Frontal cortex (tissue), 4 donors: ENCODE measurements at places on chromosomes 6 and 20.

DNA sequence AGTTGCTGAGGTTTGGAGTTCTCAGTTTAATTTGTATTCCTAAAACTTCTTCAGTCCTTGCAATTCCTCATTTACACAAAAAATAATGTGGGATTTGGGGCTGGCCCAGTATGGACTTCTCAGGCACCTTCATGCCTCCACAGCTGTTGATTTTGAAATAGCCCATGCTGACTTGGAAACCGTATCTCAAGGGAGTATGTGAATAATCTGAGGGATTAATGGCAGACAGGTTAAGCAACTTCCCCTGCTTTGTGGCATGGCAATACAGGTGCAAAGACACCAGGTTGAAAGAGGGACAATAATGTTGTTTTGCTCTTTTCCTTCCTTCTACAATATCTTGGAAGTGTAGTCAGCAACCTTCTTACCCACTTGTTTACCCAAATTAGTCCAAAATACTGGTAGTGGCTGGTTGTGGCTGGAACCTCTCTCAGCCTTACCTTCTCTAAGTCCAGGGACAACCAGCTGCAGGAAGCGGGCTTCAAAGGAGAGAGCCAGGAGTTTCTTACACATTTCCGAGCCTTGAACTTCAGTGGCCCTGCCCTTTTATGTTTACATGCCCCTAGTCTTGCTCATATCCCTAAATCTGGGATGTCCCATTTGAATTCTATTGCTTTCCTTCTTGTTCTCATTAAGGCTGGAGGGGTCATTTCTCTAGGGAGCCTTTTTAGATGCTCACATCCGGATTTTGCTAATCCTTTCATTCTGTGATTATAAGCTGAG lies 44.1 kb upstream of the ADGRF1 start:
- no peak for DNase-seq

DNA sequence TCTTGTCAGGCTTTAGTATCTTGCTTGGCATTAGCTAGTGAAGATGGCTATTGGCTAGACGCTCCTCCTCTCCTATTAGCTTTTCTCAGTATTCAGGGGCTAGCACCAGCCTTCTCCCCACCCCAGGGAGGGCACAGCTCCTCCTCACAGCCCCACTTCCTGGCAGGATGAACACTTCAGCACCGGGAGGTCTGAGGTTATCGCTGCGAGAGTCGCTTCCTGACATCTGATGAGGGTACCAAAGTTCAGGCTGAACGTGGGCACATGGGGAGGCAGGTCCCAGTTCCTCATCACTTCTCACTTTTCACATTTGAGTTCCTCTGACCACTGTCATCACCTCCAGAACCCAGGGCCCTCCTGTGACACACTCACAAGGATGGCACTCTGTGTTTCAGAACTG lies 66.6 kb downstream of the LAMA4 start:
- DNase-seq, result no peak

DNA sequence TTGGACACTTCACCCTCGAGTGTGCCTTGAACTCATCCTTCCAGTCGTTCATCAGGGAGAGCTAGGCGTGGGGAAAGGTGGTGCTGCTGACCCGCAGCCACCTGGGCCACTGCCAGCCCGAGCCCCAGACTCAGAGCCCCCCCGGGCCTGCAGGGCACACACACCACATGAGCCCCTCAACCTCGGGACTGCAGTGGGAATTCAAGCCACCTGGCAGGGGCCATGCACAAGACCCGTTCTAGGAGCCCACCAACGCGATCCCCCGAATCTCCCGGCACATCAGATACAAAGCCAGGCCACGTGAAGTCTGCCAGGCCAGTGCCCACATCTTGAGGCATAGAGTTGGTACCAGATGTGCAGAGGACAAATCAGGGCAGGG lies 2.8 kb downstream of the ZNF512B start:
- no peak for DNase-seq

- DNase-seq, result no peak
Observed at GRCh38 chr6:82066991-82067411, 180.5 kb downstream of the IBTK start.

GRCh38 chr6:8760951-8761350 lies 325.6 kb upstream of the SLC35B3 start:
- no peak for DNase-seq

GRCh38 chr6:69022993-69023392 lies 387.9 kb downstream of the ADGRB3 start:
- DNase-seq, result no peak

- no peak for DNase-seq
Observed at GRCh38 chr6:138440758-138441357, 36.8 kb downstream of the HEBP2 start.

DNA sequence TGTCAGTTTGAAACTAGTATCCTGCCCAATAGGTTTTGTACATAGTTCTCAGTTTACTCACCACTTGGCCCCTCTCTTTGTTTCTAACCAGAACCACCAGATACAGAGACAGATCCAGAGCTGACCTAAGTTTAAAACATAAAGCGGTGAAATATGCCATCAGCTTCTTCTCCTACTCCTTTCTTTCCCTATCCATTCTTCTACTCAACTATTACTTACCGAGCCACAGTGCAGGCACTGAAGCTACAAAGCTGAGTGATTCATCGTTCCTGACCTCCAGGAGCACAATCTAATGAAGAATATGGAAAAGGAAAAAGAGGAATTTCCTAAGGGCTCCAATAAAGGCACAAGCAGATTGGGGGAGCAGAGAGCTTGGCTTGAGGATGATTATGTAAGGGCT lies 286.0 kb downstream of the FOXC1 start:
- no peak for DNase-seq

GRCh38 chr20:5207138-5207537 lies 80.3 kb downstream of the CDS2 start:
- no peak for DNase-seq

- DNase-seq, result peak; percentile 22
Observed at GRCh38 chr6:11575408-11576033, 38.0 kb downstream of the TMEM170B start.

- no peak for DNase-seq
Observed at GRCh38 chr6:136350914-136351313, 61.3 kb upstream of the BCLAF1 start.

GRCh38 chr20:24256307-24256706 lies 213.1 kb upstream of the SYNDIG1 start:
- no peak for DNase-seq

- DNase-seq, result no peak
Observed at GRCh38 chr20:3771552-3772058, 4.1 kb upstream of the ADISSP start.

- no peak for DNase-seq
Observed at GRCh38 chr20:12965870-12966251, 42.9 kb upstream of the SPTLC3 start.

- DNase-seq, result no peak
Observed at GRCh38 chr6:34457742-34458735, 7.8 kb upstream of the PACSIN1 start.

GRCh38 chr20:2799271-2799670 lies 1.2 kb downstream of the CPXM1 start:
- no peak for DNase-seq

GRCh38 chr6:43939281-43940070 lies 169.5 kb downstream of the VEGFA start:
- DNase-seq, result no peak

- DNase-seq, result no peak
Observed at GRCh38 chr6:158487495-158487894, 72.4 kb upstream of the TMEM181 start.

DNA sequence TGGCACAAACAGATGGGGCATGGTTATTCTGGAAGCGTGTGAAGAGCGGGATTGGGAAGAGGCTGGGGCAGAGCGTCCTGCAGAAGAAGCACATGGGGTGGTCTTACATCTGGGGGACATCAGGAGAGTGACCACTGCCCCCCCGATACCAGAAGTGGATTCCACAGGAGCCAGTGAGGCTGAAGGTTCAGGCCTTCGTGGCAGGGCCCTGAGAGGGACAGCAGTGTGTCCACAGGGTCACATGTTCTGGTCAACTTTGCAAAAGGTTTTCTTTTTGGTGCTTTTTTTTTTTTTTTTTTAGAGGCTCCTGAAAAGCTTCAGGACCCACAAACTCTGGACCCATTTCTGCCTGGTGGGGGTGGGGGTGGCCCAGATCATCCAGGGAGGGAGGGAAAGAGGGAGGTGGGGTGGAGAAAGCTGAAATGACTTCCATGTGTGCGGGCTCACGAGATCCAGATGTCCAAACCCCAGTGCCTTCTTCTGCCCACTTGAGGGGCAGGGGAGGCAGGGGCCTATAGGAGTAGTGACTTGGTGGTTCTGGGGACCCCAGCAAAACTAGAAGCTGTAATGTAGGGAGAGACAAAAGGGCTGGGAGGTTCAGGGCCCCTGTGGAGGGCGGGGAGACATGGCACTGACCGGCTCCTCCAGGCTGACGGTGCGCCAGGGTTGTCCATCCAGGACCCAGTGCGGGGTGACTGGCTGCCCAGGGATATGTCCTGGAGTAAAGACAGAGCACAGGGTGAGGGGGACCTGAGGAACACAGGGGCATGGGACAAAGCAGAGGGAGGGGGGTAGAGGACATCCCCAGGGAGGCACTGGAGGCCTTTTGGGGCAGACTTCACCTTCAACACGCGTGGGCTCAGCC lies 2.7 kb downstream of the ADAM33 start:
- no peak for DNase-seq

DNA sequence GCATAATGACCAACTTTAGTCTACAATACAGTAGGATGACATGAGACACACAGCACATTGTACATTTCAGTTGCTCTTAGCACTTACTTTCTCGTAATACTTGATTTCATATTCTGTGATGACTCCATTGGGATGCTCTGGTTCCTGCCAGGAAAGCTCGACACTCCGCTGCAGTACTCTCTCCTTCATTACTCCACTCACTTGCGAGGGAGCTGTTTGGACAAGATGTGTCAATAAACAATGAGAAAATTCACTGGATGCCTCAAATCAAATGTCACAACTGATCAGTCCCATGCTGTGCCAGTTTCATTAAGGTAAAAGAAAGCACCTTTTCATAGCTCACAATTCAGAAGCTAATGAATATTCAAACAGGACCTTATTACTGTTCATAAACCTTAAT lies 147.1 kb downstream of the EPHA7 start:
- no peak for DNase-seq
